ENCODE measurements at places on chromosomes 5 and 9.

- DNase-seq, result no peak
Measured at GRCh38 chr5:137393196-137393993, 105.7 kb downstream of the SPOCK1 start.

- DNase-seq, result no peak
Measured at GRCh38 chr9:114735704-114736103, 53.7 kb upstream of the TEX48 start.

- DNase-seq, result no peak
Measured at GRCh38 chr5:136000932-136001331, 27.9 kb upstream of the TGFBI start.

GRCh38 chr5:160979385-160979784, 127.4 kb upstream of the ATP10B start:
- no peak for DNase-seq

DNA sequence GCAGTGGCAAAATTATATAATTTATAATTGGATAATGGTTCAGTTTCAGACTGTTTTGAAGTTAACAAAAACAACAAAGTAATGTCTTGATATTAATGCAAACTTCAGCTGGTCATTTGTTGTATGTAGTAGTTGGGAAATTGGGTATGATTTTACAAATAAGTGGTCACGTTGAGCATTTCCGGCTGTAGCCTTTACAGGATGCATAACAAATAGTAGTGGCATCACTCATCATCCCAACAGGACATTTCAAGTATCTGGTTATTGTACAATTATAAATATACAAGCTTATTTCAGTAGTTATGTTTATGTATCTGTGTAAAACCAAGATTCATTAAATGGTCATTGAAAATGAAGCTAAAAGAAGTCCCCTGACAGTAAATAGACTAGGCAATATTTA, 72.9 kb downstream of the SMIM15 start:
- no peak for DNase-seq

DNA sequence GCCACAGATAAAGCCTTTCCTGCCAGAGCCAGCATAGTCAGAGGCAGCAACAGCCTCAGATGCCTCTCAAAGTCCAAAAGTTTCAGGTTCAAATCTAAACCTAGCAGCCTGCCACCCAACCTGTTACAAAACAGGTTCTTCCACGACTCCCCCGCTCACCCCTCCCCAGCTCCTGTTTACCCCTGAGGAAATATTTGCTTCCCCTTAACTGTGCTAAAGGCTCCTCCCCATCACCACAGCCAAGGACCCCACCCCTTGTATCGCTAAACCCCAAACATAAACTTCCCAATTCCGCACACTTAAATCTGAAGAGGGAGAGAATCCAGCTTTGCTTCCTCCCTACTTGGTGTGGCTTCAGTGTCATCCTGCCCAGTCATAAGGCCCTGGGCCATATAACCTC, 15.4 kb upstream of the VDAC1 start:
- DNase-seq, result no peak

DNA sequence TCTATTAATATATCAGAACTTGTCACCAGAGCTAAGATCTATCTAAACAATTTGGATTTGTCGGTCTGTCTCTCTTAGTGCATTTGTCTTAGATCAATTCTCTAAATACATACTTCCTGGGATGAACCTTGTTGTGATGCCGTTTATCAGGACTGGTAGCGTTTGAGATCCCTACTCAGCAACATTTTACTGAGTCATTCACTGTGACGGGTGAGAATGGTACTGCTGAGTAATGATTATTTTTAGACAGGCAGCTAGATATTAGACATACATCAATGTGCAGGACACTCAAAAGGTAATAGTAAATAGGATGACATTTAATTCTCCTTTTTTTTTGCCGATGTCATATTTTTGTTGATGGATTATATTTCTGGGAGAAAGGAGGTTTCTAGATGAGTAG, 209.0 kb downstream of the CSNK1G3 start:
- no peak for DNase-seq

DNA sequence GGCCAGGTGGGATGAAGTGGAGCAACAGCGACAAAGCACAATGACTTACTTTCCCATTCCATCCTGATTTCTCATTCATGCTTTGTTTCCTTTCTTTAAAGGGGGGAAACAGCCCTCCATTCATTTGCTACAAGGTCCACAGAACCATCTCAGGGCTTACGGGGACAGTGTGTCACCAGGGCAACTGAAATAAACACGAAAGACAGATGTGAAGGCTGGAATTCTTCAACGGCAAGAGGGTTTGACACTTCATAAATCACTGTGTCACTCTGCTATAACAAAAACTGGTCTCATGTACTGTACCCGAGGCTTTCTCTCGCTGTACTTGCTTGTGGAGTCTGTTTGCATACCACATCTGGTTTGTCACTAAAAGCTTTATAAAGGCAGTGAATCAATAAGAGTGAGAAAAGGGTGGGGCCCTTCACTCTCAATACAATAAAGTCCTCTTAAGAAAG, 150.8 kb downstream of the EFNA5 start:
- no peak for DNase-seq

DNA sequence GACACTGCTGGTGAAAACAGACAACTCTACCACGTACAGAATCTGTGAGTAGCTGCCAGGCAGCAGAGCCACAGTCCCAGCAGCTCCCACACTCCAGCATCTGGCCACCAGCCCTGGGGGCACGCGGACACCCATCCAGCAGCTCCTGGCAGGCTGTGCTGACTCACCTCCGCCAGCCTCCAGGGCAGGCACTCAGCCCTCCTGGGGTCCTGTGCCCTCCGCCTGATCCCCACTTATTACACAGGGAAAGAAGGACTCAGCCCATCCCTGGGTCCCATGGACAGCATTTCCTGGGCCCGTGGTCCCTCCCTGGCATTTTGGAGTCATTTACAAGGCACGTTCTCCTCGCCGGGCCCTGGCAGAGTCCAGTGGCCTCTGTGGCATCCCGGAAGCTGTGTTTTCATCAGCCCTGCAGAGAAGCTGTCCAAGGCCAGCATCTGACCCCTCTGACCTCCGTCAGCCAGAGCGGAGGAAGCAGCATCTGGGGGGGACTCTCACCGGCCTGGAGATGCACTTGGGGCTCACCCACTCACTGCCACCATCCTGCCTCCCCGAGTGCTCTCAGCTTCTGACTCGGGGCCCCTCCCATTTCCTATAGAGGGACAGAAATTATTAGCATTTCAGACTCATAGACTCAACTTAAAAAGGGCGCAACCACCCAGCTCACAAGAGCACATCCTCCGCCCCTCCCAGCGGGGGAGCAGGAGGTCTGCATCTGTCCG, 21.6 kb downstream of the PAEP start:
- DNase-seq, result no peak

- no peak for DNase-seq
Measured at GRCh38 chr9:87267251-87268070, 230.2 kb upstream of the DAPK1 start.

DNA sequence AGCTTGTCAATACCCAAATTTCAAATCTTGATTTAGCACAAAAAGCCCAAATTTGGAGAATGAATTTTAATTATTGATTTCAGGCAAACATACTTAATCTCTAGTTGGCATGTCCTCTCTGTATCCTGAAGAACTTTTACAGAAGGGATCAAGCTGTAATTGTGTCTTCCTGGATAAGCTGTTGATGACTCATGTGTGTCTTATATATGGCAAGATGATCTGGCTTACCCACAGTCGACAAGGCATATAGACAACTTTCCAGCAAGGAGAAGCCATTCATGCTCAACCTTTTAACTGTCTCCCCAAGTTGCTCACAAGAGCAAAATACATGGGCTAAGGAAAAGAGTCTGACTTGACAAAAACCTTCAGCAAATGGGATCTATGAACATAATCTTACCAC, 112.5 kb upstream of the SLCO6A1 start:
- DNase-seq, result no peak

- no peak for DNase-seq
Measured at GRCh38 chr5:72711351-72711750, 105.1 kb upstream of the TNPO1 start.

DNA sequence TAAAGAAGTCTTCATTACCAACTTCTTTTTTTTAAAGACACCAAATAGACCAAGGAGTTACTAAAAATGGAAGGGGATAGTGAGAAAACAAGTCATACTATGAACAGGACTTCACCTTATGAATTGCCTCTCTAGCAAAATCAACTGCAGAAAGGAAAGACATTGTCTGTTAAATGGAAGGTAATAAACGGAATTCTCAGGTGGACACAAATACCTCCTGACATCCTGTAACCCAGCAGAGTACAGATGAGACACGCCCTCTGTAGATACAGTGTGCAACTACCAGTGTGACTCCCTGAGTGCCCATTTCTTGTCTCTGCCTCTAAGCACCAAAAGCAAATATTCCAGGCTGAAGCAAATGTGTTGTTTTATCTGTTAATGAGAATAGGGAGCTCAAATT, 12.2 kb upstream of the PLPP1 start:
- DNase-seq, result no peak

- no peak for DNase-seq
Measured at GRCh38 chr9:73104921-73105320, 46.7 kb upstream of the ANXA1 start.

GRCh38 chr5:181217111-181217802, 5.8 kb upstream of the TRIM41 start:
- no peak for DNase-seq

DNA sequence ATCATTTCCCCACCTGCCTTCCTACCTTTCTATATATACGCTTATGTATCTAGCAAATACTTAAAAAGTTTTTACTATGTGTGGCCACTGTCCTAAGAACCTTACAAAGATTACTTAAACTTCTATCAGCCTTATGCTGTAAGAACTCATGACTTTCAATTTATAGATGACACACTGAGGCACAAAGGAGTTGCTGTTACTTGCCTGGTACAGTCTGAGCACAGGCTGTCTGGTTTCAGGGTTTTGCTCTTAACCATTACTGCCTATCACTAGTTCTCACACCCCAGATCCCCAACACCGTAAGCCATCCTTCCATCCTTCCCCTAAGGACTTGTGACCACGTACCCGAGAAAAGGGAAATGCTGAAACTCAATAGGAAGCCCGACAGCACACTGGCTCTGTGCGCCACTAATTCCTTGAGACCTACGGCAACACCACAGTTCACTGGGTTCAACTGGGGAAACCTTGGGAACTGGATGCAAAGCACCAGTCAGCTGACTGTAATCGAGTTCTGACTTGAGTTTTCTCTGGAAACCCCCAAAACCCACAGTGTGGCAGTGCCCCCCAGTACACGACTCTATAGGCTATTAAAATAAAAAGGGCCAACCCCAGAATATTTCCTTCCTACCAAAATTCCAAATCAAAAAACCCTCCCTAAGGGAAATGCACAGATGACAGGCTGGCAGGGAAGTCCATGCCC, 56.0 kb downstream of the AUH start:
- no peak for DNase-seq

DNA sequence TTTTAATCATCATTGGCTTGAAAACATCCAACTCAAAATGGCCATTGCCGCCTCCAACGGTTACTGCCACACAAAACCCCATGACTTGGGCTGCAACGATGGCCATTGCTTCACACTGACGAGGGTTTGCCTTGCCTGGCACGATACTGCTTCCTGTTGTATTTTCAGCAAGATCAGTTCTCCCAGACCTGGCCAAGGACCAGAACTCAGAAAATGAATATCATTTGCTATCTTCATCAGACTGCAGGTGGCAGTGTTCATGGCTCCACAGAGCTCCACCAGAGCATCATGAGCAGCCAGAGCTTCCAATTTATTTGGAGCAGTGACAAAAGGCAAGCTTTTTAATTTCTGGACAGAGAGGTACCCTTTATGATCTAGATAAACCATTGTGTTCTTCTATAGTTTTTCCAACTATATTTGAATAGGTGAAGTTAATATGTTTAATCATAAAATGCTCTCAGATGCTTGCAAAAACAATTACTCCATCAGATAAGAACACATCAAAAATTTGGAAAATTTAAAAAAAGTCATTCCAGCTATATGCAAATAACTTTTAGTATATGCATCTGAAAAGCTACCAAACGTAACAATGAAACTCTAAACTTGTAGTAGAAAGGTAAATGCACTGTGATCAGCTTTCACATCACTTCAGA, 10.4 kb downstream of the AMACR start:
- no peak for DNase-seq

- DNase-seq, result no peak
Measured at GRCh38 chr5:8538821-8539220, 669.9 kb downstream of the MTRR start.

DNA sequence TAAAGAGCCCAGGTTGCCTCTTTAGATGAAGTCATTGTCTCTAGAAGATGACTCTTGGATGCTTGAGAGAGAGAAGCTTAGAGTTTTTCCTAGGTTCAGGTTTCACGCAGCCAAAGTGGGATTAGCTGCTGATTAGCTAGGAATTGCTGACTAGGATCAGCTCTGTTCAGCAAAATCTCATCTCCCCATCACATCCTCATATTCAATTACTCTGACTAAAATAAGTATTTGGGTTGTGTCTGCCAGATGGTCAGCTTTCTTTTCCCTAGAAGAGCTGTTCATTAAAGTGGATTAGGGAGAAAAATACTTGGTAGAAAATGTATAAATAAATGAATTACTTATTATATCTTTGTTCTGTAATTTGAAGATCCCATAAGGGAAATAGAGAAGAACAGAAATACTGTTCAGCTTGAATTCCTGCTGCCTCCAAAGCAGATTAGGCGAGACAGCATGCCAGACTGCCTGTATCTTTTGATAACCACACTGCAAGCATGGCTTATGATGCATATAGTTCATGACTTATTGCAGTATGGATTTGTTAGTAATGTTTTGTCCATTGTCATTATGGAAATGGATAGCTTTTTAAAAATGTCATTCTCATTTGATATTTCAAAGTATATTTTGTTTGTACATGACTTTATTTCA, 184.8 kb upstream of the CD180 start:
- DNase-seq, result no peak

DNA sequence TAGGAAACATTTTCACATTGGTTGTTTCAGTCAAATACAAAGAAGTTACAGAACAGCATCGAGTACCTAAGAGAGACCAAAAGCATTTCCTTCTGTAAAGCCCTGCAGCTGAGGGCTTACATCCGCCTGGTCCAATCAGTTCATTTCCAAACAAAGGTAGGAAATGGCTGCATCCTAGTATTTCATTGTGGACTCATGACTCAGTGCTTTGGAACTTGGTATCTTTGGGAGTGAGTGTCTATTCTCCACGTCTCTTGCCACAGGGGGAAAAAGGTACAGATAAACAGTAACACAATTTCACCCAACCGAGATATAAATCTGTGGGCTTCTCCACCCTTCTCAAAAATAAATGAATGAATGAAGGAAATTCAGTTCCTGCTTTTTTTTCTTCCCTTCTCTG, 75.4 kb downstream of the NFIB start:
- DNase-seq, result no peak

DNA sequence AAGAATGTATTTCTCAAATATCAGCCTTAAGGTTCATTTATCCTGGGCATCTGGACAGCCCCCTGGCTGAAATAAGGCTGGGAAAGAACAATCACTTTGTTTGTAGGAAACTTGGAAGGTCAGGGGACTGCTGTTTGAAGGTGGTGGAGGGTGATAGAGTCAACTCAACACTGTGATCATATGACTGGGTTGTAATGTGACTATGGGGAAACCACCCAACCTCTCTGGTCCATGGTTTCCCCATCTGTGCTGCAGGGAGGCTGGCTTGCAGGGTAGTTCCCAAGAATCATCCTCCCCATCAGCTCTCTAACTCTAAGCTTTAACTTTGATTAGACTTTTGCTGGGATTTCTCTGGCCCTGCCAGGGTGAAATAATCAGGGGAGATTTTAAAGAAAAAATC, 10.0 kb downstream of the INSYN2B start:
- DNase-seq, result no peak
